ENCODE measurements at places on chromosomes 13 and 19.

GRCh38 chr19:28606269-28607032, 606.5 kb downstream of the UQCRFS1 start:
- no peak for DNase-seq

- DNase-seq = no peak
Measured at GRCh38 chr13:111344471-111345191, 24.2 kb downstream of the TEX29 start.

- DNase-seq = peak; percentile 95
Measured at GRCh38 chr19:47243776-47244547, 12.4 kb upstream of the CCDC9 start.

GRCh38 chr13:32902874-32903273, 113.3 kb upstream of the KL start:
- DNase-seq = no peak

DNA sequence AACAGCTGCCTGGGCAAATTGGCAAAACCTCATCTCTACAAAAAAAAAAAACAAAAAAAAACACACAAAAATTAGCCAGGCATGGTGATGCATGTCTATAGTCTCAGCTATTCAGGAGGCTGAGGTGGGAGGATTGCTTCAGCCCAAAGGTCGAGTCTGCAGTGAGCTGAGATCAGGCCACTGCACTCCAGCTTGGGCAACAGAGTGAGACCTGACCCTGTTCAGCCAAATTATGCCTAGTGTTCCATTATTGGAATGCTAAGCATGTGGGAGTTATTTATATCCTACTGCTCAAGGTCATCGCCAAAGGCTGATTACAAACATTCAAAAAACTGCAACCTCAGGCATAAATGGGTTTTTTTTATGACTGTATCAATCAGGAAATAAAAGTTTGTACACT, 1251.0 kb upstream of the PCDH9 start:
- no peak for DNase-seq

DNA sequence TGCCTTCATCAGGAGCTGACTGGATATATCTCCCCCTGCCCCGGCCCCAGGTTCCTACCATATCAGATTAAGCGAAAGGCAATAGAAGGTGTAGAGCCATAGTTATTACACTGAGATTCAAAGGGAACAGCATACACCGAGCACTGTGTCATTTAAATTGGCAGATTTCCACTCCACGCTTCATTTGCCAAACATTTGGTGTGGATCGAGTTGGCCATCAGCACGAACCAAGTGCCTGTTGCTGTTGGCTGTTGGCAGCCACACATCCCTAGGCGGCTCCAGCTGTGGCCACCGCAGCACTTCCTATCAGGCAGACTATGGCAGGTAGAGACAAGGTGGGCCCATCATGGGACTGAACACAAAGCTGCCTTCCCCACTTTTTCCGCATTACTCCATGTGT, 115.8 kb downstream of the CCNA1 start:
- no peak for DNase-seq

- DNase-seq = no peak
Measured at GRCh38 chr13:47298506-47298905, 401.7 kb upstream of the HTR2A start.

DNA sequence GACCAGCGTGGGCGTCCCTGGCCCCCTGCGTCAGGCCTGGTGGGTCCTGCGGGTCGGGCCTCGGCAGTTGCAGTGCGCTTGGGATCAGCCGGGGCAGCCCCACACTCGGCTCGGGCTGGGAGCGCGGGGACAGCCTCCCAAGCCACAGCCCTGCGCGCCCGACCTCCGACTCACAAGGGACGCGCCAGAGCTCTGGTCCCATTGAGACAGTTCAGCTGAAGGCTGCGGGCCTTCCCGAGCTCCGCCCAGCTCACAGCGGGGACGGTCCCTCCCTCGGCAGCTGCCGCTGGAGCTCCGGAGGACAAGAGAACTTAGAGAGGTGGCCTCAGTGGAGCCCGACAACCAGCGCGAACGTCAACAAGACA, 45.7 kb upstream of the ZNF730 start:
- peak; percentile 20 for DNase-seq

DNA sequence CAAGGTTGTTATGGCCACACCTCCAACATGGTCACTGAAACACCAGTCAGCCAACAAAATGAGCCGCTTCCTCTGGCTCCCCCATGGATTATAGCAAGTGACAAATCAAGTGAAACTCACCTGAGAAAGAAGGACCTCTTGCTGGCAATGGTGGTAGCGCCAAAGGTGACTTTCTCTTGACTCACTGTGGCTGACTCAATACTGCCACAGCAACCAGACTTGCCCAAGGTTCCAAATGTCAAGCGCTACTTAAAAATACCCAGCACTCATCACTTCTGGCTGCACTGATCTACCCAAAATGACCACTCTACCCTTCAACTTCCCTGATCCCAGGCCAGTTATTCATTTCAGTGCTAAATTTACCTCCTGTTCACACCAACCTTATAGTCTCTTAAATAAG, 495.5 kb downstream of the FOXO1 start:
- peak; percentile 77 for DNase-seq

DNA sequence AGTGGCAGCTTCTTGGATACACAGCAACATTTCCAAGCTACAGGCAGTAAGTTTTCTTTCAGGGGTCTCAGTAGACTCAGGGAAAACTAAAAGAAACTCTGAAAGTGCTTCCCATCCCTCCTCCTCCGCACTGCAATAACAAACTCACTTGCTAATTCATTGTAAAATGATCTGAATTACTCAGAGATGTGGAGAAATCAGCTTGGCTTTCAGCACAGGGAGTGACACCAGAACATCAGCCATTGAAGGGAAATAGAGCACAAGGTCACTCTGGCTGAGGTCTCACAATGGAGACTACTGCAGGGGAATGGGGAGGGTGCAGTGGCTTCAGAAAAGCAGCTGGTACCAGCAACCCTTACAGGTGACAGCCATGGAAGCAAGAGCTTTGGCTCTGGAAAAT, 137.3 kb upstream of the SERP2 start:
- no peak for DNase-seq

DNA sequence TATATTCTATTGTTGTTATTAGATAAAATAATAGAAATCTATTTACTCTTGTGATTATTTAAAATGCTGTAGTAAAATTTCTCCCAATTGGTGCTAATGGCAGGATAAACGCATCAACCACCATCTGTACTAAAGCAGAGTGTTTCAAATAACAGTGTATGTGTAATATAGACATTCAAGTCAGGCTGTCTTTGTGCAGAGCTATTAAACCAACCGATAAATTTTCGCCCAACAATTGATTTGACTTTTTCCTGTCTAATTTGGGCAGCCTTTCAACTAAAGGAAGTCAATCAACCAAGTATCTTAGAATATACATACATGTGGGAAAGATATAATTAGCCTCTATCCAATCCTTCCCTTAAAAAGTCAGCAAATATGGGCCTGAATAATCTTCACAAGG, 5.8 kb downstream of the AMER2 start:
- no peak for DNase-seq

DNA sequence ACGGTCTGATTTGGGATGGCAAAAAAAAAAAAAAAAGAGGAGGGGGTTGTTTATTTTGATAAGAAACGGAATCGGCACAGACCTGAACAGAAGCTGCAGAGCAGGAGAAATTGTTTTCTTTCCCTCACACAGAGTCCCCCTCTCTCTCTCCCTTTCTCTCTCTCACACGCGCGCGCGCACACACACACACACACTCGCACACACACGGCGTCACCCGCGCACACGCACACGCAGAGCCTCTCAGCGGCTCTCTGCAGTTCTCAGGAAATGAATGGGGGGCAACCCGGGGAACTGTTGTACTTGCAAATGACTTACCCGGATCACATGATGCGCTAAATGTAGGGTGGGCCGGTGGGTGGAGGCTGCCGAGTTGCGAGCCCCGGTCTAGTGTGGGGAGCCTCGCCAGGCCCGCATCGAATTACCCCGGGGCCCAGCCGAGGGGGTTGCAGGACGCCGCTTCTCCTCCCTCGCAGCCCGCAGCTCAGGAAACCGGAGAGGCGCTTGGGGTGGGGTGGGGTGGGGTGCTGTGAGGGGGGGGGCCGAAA, 475 bp downstream of the KLF12 start:
- DNase-seq = peak; percentile 96

DNA sequence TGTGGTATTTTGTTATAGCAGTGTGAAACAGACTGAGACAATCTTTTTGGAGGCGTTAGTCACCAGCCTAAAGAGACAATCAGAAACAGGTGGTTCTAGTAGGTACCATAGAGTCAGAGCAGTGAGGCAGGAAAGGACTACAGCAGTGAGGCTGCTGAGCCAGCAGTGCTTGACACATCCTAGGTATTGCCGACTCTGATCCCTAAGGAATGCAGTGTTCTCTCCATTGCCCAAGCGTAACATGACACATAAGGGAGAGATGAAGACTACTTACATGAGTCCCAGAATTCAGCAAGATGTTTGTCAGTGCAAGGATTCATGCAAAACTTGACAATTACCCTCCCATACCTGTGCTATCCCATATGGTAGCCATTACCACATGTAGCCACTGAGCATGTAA, 62.4 kb upstream of the XPO4 start:
- DNase-seq = no peak

DNA sequence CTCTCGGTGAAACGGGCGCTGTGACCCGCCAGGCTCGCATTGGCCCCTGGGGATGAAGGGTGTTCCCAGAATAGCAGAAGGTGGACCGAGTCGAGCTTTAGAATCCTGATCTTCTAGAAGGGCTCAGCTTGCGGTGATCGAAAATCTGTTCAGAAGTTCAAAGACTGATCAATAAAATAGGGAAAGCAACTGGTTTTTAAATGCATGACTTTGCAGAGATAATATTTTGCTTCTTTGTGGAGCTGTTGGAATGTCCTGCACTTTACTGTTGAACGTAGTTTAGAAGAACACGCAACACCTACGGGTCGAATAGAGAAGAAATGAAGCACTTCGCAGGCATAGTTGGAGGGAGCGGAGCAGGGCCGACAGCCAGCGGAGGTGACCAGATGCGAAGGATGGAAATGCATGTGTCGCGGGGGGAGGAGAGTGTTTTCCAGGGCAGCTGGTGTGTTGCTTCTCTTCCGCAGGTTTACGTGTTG, 766 bp downstream of the CEBPG start:
- peak; percentile 16 for DNase-seq

DNA sequence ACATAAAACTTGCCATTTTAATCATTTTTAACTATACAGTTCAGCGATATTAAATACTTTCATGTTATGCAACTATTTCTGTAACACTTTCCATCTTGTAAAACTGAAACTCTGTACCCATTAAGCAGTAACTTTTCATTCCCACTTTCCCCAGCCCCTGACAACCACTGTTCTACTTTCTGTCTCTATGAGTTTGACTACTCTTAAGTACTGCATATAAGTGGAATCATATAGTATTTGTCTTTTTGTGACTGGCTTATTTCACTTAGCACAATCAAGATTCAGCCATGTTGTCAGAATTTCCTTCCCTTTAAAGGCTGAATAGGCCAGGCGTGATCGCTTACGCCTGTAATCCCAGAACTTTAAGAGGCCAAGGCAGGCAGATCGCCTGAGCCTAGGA, 56.2 kb downstream of the ARHGAP35 start:
- DNase-seq = peak; percentile 22

GRCh38 chr19:2716275-2716650, 4.9 kb downstream of the DIRAS1 start:
- no peak for DNase-seq

DNA sequence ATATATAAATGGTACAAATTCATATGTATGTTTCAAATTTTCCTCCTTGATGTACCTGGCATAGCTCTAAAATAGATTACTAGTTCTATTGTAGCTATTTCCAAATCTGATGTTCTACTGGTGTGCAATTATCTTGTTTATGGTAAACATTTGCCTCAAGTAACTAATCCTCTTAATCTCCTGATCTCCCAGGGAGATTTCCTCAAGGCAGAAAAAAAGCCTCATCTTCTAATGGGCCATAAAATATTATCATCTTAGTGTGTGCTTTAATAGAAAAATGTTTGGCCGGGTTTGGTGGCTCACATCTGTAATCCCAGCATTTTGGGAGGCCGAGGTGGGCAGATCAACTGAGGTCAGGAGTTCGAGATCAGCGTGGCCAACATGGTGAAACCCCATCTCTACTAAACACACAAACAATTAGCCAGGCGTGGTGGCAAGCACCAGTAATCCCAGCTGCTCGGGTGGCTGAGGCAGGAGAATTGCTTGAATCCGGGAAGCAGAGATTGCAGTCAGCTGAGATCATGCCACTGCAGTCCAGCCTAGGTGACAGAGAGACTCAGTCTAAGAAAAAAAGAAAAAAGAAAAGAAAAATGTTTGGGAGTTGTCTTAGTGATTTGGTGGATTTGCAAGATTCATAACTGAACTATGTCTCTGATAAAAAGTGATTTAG, 498.9 kb upstream of the SLITRK5 start:
- DNase-seq = no peak

DNA sequence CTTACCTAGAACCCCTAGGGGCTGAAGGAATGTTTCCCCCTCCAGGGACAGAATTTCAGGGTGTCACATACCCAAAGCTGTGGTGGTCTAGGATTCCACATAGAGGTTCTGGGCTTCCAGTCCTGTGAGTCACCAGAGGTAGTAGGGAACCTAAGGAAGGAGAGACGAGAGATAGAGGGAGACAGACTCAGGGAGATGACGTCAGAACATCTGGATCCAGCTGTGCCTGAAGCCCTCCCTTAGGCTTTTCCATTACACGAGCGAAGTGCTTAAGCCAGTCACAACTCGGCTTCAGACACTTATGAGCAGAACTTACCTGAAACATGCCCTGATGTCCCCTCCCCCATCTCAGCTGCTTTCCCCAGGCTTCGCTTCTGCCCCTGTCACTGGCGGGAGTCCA, 11.8 kb upstream of the SELENOW start:
- DNase-seq = no peak

GRCh38 chr13:35648201-35648600, 171.7 kb upstream of the MAB21L1 start:
- DNase-seq = no peak

DNA sequence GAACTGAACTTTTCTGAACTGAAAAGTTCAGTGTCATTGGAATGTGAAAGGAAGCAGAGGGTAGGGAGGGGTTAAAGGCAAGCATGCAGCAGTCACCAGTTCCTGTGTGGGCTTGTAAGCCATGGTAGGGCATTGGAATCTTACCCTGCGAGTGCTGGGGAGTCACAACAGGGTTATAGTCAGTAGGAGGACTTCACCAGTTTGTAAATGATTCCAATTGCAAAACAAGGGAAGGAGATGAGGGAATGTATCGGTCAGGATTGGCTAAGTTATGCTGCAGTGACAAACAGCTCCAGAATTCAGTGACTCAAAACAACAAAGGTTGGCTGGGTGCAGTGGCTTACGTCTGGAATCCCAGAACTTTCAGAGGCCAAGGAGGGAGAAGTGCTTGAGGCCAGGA, 12.8 kb downstream of the LYPD3 start:
- no peak for DNase-seq

DNA sequence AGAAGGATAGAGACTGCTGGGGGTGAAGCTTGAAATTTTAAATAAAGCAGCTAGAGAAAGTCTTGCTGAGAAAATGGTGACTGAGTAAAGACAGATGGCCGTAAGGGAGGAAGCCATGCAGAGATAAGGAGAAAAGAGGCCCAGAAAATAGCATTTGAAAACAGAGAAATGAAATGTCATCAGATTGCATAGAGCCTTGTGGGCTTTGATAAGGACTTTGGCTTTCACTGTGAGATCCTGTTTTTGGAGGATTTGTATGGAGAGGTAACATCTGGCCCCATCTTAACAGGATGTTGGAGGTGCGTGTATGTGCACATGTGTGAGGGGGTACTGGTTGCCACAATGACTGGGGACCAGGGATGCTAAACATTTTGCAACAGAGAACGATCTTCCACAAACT, 19.5 kb upstream of the ATP8A2 start:
- DNase-seq = no peak

- no peak for DNase-seq
Measured at GRCh38 chr13:110503037-110503901, 58.3 kb downstream of the RAB20 start.
